ENCODE measurements at places on chromosomes 12 and 14.
A peak's percentile ranks its signal among the peaks of the same experiment; 100 is the strongest.

DNA sequence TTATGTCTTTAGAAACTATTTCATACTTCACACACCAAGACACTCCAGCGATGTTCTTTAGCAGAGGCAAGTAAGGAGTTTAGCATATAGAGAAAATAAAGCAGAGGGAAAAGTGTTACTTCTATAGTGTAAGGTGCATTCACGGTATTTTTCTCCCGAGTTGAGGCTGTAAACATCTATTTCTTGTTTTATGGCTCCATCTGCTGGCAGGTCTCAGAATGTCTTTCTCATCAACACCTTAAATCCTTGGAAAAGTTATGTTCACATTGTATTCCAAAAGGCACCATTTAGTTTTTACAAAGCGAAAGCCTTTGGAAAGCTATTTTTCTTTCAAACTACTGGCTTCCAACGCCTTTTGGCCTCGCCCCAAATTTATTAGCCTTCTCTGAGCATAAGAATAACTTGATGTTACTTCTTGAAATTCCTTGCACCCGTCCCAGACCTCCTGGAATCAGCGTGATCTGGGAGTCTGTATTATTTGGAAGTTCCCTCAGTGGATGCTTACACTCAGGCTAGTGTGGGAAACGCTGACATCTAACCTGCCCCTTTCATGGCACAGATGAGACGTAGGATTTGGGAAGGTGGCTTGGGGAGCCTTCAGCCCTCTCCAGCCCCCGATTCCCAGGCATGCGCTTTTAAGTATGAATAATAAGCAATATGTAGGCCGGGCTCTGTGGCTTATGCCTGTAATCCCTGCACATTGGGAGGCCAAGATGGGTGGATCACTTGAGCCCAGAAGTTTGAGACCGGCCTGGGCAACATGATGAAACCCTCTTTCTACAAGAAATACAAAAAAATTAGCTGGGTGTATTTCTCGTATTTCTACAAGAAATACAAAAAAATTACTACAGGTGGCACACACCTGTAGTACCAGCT, 1.9 kb upstream of the PIWIL1 start:
- DNase-seq: peak; percentile 48

GRCh38 chr14:83253870-83254269, 1720.2 kb upstream of the SEL1L start:
- no peak for DNase-seq

DNA sequence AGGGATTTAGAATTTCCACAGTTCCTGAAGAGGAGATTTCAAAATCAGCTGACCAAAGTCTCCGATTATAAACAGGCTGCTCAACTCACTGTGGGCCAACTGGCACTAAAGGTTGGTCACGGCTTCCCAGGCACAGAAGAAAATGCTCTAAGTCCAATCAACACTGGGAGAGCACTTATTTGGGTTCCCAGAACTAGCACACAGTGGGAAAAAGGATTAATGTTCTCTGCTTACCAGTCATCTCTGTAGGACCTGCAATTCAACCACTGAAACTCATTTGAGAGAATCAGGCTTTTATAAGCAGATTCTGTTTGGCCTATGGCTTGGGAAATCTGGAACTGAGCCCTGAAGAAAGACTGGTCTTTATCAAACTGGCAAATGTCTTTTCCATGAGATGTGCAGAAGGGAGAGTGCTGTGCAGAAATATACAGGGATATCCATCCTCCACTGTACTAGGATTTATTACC, 49.4 kb downstream of the ABCC9 start:
- no peak for DNase-seq

GRCh38 chr12:49260166-49260565, 4.7 kb upstream of the TUBA1C start:
- DNase-seq: no peak

DNA sequence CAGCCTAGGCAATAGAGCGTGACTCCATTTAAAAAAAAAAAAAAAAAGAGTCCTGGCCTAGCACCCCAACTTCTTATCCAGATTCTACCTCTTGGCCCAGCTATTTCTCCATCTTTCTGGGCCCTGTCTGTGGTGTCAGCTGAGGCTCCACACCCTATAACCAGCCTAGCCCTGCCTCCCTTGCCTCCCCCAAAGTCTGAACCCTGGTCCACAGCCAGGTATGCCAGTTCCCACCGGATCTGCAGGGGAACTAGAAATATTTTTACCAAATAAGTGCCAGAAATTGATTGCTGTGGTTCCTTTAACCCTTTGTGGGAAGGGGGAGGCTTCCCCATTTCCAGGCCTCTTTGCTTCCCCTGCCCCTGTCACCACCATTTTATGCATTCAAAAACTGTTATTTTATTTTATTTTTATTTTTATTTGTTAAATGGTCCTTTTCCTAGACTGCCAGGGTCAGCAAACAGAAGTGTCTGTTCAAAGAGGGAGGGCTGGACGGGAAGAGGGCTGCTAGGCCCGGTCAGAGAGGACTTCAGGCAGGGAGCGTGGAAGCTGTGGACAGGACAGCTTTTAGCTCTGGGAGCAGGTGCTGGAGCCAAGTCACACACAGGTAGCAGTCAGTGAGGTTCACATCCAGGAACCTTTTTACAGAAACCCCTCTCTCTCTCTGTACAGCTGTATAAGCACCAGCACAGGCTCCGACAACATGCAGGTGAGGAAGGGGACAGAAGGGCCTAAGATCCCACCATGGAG, 23.2 kb downstream of the TTC9 start:
- DNase-seq: no peak

DNA sequence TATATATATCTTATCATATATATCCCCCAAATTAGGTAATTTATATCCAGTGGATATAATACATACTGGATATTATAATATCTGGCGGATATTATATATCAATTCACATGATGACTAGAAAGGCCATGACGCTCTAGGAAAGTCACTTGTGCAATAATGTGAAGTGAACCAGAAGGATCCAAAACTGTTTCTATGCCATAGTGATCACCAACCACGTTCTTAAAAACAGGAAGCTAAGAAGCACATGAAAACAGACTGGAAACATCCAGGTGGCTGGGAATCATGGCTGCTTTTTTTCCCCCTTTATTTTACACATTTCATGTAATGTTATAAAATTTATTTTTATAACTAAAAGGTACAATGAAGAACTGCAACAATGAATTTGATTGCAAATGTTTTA, 1.4 kb downstream of the GUCY2C start:
- no peak for DNase-seq
